NCI-H510A treated with DMSO at 0.1 percent for 48 hours (cell line): ENCODE measurements at places on chromosomes 16 and 17.

GRCh38 chr16:49112754-49113153, 168.9 kb downstream of the CBLN1 start:
- no peak for DNase-seq

- peak; percentile 84 for DNase-seq
These were observed at the start of gene USP43 for GRCh38 chr17:9644910-9645751. Gene USP43, plus strand, starts transcription at chr17:9645517. Its CDS starts 116 bp downstream, at chr17:9645633.

DNA sequence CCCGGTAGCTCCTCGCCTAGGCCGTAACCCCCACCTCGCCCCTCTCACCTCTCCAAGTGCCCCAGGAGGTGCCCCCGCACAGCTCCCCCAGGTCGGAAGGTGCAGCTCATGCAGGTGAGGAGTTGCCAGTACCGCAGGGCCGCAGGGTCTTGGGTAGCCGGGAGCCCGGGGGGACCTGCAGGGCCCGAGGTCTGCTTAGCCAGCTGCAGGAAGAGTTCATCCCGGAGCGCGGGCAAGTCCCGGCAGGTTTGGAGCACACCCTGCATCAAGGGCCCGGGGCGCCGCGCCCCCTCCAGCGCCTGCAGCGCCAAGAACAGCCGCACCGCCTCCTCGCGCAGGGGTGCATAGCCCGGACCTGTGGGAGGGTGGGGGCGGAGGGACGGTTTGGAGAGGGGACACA, 4.8 kb downstream of the PLEKHH3 start:
- DNase-seq: peak; percentile 70

GRCh38 chr17:37698132-37698910, 46.5 kb downstream of the HNF1B start:
- DNase-seq: no peak

DNA sequence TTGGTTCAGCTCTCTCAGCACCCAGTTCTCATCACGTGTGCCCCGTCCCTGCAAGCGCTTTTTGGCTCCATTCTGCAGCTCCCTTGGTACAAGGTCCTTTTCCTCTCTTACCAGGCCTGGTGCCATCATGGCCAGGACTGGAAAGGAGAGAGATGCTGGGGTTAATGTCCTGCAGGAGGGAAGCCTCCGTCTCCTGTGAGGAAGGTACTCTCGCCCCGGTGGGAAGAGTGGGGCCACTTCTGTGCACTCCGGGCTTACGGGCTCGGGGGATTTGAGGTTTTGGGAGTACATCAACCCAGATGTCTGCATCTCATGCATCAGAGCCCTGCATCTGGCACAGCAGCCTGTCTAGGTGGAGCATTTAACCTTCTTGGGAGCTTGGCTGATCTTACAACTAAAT, 10.1 kb downstream of the CTRB2 start:
- DNase-seq: no peak

- DNase-seq: no peak
These were observed 65.3 kb upstream of the TMEM97 start for GRCh38 chr17:28253663-28254062.

GRCh38 chr16:30110661-30111060, 2.7 kb downstream of the GDPD3 start:
- no peak for DNase-seq

DNA sequence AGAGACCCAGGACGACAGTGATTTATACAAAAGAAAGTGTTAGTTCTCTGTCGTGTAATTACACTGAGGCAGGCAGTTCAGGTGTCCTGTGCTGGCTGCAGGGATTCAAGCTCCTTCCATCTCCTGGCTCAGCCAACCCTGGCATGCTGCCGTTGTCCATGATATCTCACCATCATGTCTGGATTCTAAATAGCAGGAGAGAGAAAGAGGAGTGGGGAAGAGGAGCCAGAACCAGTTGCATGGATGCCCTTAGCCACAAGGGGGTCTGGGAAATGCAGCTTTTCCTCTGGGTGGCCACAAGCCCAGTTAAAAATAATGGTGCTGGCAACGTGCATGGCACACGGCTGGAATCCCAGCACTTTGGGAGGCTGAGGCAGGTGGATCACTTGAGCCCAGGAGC, 9.7 kb downstream of the C16orf54 start:
- no peak for DNase-seq
